Naive thymus-derived CD4-positive, alpha-beta T cell (primary cell): ENCODE measurements at places on chromosomes 7 and 10.

GRCh38 chr10:115945701-115946445 is 327.1 kb downstream of the GFRA1 start:
- DNase-seq = no peak

GRCh38 chr7:114554781-114555537 is 140.3 kb downstream of the FOXP2 start:
- DNase-seq = no peak

DNA sequence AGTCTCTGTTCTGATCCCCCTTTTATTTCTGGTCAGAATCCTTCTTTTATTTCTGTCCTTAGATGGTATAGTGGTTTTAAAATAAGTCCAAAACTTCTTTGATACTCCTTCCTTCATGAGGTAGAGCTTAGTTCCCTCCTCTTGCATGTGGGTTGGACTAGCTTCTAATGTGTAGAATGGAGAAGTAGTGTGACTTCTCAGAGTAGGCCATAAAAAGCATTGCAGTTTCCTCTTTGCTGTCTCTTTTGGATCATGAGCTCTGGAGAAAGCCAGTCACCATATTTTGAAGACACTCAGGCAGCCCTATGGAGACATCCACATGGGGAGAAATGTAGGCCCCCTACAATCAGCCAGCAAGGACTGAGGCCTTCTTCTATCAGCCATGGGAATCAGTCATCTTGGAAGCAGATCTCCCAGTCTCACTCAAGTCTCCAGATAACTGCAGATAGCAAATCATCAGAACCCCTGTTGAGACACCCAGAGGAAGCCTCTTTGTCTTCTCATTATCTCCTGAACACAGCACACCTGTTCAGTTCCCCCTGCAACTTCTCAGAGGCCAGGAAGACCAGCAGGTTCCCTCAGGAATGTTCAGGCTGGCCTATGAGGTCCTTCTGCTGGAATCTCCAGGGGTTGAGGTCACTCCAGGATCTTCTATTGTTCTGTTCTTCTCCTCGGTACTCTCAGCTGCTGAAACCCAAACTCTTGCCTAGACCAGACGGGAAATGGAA is 511.9 kb upstream of the ZMIZ1 start:
- DNase-seq = no peak

- no peak for DNase-seq
Observed at GRCh38 chr10:47381103-47381395, 3.0 kb downstream of the ZNF488 start.

- no peak for DNase-seq
Observed at GRCh38 chr7:112668561-112668960, 121.6 kb downstream of the TMEM168 start.

DNA sequence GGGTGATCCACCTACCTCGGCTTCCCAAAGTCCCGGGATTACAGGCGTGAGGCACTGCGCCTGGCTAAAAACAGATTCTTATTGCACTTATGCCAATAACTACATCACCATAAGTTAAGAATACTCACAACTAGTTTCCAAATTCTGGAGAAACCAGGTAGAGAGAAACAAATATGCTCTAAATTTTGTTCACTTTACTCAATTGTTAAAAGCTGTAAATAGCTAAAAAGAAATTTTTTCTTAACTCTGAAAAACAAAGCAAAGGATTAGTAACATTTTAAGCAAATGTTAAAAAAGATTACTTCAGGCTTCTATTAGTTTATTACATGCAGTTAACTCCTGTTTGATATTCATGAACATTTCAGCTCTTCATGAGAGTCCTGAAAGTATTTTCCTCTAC is 28.3 kb upstream of the ZMIZ2 start:
- DNase-seq = no peak

GRCh38 chr7:112892263-112892662 is 102.1 kb upstream of the TMEM168 start:
- no peak for DNase-seq

DNA sequence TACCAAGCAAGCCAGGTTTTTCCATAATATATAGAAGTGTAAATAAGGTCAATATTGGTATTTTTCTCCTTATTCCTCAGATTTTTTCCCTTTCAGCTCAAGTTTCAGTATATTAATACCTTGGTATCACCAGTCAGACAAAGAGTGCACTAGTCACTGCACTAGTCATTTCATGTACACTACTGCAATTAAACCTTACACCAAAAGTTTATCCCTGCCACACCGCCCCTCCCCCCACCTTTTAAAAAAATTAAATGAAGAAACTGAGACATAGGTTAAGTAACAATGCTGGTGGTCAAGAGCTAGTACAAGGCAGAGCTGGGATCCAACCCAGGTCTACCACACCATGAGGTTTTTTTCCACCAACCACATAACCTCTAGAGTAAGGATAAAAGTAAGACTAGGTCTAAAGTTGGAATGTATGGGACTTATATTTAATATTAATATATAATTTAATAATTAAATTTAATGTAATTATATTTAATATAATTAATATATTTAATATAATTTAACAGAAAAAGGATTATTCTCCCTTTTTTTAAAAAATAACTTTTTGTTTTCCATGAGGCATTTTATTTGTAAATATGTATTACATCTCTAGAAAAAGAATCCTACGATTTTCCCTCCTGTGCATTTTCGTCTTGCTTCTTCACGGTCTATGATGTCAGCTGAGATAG is 68.5 kb downstream of the NT5C2 start:
- no peak for DNase-seq

DNA sequence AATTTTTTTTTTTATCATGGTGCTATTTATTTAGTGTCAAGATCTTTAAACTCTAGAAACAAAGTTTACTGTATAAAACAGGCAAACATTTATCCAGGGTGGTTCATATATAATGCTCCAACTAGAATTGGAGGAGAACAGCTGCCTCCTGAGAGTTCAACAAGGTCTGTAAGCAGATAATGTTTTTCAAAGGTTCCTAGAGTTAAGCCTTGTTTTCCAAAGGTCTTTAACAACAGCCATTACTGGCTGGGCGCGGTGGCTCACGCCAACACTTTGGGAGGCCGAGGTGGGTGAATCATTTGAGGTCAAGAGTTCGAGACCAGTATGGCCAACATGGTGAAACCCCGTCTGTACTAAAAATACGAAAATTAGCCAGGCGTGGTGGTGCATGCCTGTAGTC is 316.7 kb downstream of the CCDC3 start:
- no peak for DNase-seq

DNA sequence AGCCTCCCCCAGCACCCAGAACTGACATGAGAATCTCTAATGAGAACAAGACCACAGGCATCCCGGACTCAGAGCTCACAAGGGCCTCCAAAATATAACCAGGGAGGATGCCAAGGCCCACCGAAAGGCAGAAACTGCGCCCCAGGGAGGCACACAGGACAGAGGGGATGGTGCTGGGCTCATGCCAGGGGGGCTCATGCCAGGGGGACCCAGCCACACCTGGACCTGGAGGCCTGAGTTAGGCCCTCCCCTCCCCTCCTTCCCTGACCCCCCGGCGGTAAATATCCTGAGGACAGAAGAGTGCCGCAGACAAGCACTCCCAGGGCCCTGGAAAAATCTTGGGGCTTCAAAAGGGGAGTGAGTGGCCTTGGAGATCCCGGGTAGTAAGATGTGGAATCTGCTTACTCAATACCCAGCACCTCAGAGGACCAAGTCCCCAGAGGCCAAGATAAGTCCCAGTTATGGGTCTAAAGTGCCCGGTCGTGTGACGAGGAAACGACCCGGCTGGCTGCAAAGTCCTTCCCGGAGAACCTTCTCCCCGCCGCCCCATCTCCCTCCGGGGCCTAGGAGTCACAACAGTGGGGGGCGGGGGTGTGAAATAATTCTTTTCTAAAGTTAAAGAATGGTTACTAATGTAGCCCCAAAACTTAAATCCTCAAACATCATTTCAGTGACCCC is 11.9 kb downstream of the PDGFA start:
- no peak for DNase-seq

DNA sequence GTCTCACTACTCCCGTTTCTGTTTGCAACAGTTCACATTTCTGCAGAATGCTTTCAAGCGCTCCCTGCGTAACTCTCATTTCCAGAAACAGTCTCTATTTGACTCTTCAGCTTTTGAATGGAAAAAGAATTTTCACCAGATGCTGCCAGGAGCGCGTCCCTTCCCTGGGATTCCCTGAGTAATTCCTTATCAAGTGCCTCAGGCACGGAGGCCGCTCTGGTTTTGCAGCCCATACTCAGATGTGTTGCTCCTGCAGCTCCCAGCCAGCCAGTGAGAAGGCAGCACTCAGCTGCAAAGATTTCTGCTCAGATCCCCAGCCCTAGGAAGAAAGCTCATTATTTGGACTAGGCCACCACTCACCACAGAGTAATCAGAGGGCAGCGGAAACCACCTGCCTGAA is 161.1 kb upstream of the CHST15 start:
- DNase-seq = no peak

DNA sequence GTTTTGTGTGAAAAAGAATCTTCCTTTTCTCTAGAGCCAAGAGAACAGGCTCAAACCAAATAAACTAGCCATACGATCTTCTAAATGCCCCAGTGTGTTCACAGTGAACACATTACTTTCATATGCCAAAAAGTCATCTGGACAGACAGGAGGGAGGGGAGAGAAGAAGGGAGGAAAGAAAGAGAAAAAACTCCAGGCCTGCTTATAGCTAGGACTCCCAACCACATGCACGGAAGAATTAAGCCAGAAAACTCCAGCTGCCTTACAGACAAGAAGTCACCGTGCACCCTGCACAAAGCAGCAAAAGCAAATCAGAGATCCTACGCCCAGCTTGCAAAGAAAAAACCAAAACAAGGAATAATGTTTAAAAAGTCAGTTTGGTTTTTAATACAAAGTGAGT is 34.3 kb downstream of the SNX8 start:
- no peak for DNase-seq

- DNase-seq = no peak
Observed at GRCh38 chr10:128173386-128173785, 47.2 kb upstream of the MKI67 start.

DNA sequence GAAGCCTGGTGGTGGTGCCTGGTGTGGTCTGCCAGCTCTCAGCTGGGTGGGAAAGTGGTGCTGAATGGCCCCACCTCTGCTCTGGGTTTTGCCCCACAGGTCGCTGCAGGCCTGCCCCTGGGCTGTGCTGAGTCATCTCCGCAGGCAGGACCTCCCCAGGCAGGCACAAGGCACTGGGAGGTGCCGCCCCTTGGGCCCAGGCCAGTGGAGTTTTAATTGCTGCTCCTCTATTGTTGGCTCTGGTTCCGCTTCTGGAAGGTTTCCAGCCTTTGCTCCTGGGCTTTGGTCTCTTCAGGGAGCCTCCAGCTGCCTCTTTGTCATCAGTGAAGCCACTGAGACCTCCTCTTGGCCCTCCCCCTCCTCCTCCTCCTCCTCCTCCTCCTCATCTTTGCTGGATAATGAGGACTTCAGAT is 180.3 kb upstream of the GRB10 start:
- DNase-seq = no peak
